ENCODE measurements at places on chromosomes 7 and 10.

- no peak for DNase-seq
Observed at GRCh38 chr10:71161425-71161824, 50.9 kb upstream of the UNC5B start.

- DNase-seq, result no peak
Observed at GRCh38 chr10:71972746-71973695, 8.8 kb downstream of the CHST3 start.

GRCh38 chr10:71253981-71254818 lies 41.8 kb downstream of the UNC5B start:
- no peak for DNase-seq

- DNase-seq, result peak; percentile 91
Observed at GRCh38 chr7:106916679-106917078, 51.6 kb downstream of the PIK3CG start.

- no peak for DNase-seq
Observed at GRCh38 chr7:93146472-93147141, 1.6 kb downstream of the SAMD9L start.

GRCh38 chr7:46366526-46366925 lies 445.5 kb upstream of the IGFBP3 start:
- DNase-seq, result no peak

DNA sequence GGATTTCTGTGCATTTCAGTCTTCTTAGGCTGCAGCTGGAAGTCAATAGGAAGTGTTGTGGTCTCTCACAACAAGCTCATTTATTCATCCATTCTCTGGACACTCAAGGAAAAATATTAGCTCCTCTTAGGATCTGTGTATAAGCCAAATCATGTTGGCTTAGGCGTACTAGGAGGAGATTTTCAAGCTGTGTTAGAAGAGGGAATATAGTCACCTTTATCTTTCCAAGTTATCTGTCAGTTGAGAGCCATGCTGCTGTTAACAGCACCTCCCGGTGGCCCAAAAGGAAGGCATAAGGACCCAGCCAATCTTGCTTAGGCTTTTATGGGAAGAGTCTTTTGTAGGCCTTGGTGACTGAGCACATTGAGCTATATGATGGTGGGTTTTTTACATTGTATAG lies 220.0 kb downstream of the LRMDA start:
- no peak for DNase-seq

GRCh38 chr10:72834183-72834825 lies 59.2 kb upstream of the OIT3 start:
- DNase-seq, result no peak

- DNase-seq, result no peak
Observed at GRCh38 chr7:73839743-73840714, 2.3 kb downstream of the METTL27 start.

Data from NCI-H446 (cell line).